ENCODE measurements at places on chromosomes 1 and 21. TPM values are rescaled to one million over a fixed set of nuclear protein-coding genes. Genes with fewer than 3 reads are reported as not detected.
A peak's percentile ranks its signal among the peaks of the same experiment; 100 is the strongest.

Gene SFN
- total RNA-seq, result 0.37 TPM

DNA sequence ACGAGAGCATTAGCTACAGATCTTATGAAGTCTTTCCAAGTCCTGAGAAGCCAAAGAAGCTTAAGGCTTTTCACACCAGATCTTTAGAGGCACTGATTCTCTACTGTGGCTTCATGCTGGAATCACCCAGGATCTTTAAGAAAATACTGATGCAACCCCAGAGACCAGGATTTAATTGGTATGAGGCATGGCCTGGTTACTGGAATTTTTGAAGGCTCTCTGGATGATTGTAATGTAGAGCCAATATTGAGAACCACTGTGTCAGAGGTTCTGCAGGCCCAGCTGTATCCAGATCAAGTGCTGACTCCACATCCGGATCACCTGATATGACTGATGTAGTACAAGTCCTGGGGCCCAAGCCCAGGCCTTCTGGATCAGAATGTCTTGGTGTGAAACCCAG, 105.7 kb downstream of the PLPPR5 start:
- H3K4me1 ChIP-seq, result no peaks in the 10 kb centered on the region
- H3K27ac ChIP-seq, result no peak overlapping the region
- no peak for DNase-seq
- no peak overlapping the region for H3K4me3 ChIP-seq

DNA sequence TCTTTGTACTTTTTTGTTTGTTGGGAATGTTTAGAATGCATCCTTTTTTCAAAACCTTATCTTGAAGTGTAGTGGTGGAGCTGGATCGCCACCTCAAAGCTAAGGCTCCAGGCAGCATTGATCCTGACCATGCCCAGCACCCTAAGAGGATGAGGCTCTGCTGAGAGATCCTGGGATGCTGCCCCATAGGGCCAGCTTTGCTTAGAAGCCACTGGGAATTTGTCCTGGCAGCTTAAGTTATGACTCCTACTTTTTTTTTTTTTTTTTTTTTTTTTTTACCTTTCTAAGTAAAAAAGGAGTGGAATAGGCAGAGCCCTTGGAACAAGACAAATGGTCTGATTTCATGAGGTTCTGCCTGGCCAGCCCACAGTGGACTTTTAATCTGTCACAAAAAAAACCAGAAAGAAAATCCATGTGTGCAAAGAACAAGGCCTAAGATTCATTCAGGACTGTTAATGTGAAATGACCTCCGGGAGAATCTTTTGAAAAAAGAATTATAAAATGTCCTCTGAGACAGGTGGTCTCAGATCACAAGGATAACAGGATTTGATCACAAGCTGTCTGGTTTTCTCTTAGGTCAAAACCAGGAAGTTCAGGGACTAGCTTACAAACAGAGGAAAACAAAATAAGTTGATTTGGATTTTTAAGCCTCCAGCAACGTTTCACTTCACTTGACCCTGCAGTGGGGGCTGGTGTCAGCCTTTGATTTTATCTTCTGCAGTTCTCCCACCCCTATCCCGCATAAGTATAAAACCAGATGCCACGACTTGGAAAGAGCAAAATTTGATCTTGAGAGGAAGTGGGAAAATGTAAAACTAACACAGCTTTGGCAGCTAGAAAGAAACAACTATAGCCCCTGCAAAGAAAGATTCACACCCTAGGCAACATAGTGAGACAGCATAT, 25.9 kb upstream of the RAP1A start:
- H3K27ac ChIP-seq, result peak overlapping the region; percentile 38
- H3K4me3 ChIP-seq, result peak overlapping the region; percentile 17
- peaks cover 70% of the 10 kb centered on the region for H3K4me1 ChIP-seq

GRCh38 chr1:150083907-150084306, 16.3 kb downstream of the VPS45 start:
- no peak for DNase-seq
- H3K36me3 ChIP-seq, result peaks cover 14% of the 10 kb centered on the region
- H3K4me1 ChIP-seq, result no peaks in the 10 kb centered on the region

Gene LENEP
- total RNA-seq, result 0.62 TPM

- DNase-seq, result no peak
- peaks cover 32% of the 10 kb centered on the region for H3K4me1 ChIP-seq
- no peak overlapping the region for H3K4me3 ChIP-seq
- H3K36me3 ChIP-seq, result no peaks in the 10 kb centered on the region
Observed at GRCh38 chr1:148367596-148367995, 115.5 kb downstream of the PPIAL4G start.

DNA sequence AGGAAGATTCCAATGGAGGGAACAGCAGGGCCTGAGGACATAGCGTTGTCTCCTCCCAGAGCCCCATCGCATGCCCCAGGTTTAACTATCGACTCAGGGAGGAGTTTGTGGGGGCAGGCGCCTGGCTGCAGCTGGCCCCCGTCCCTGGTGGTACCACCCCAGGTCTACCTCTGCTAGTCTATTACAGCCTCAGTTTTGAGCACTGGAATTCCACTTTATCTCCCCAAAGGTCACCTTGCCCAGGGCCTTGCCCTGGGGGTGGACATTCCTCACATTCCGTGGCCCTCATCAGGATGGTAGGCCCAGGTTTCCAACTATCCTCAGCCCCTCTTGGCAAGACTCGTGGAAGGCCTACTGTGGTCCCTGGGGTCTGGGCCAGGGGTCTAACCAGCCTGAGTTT, 65.4 kb upstream of the SSBP3 start:
- no peak overlapping the region for H3K4me3 ChIP-seq
- DNase-seq, result no peak
- no peaks in the 10 kb centered on the region for H3K27me3 ChIP-seq
- H3K36me3 ChIP-seq, result no peaks in the 10 kb centered on the region
- no peak overlapping the region for H3K27ac ChIP-seq
- peaks cover 24% of the 10 kb centered on the region for H3K4me1 ChIP-seq

DNA sequence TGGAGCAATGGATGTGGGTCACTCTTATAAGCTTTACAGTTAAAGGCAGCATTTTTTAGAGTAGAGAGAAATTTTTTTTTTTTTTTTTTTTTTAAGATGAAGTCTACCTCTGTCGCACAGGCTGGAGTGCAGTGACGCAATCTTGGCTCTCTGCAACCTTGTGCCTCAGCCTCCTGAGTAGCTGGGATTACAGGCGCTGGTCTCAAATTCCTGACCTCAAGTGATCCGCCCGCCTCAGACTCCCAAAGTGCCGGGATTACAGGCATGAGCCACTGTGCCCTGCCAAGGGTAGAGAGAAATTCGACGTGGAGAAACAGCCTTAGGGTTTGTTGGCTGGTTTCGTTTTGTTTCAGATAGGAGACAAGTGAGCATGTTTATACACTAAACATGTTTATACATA, 594.2 kb upstream of the ADAMTS5 start:
- no peaks in the 10 kb centered on the region for H3K27me3 ChIP-seq
- H3K4me1 ChIP-seq, result no peaks in the 10 kb centered on the region
- H3K27ac ChIP-seq, result no peak overlapping the region
- H3K36me3 ChIP-seq, result no peaks in the 10 kb centered on the region
- no peak overlapping the region for H3K4me3 ChIP-seq
- no peak for DNase-seq

GRCh38 chr1:18884419-18884717, 18.0 kb downstream of the ALDH4A1 start:
- H3K27ac ChIP-seq, result no peak overlapping the region
- no peaks in the 10 kb centered on the region for H3K36me3 ChIP-seq
- H3K4me3 ChIP-seq, result no peak overlapping the region
- H3K4me1 ChIP-seq, result no peaks in the 10 kb centered on the region
- DNase-seq, result no peak
- no peaks in the 10 kb centered on the region for H3K27me3 ChIP-seq

- no peaks in the 10 kb centered on the region for H3K4me1 ChIP-seq
- H3K36me3 ChIP-seq, result no peaks in the 10 kb centered on the region
- no peak for DNase-seq
- no peak overlapping the region for H3K27ac ChIP-seq
- H3K27me3 ChIP-seq, result no peaks in the 10 kb centered on the region
Observed at GRCh38 chr1:69269491-69269890, 298.2 kb upstream of the LRRC7 start.

GRCh38 chr1:212683357-212683722, 16.3 kb downstream of the BATF3 start:
- no peak overlapping the region for H3K4me3 ChIP-seq
- H3K27ac ChIP-seq, result no peak overlapping the region
- H3K27me3 ChIP-seq, result no peaks in the 10 kb centered on the region
- H3K36me3 ChIP-seq, result no peaks in the 10 kb centered on the region

DNA sequence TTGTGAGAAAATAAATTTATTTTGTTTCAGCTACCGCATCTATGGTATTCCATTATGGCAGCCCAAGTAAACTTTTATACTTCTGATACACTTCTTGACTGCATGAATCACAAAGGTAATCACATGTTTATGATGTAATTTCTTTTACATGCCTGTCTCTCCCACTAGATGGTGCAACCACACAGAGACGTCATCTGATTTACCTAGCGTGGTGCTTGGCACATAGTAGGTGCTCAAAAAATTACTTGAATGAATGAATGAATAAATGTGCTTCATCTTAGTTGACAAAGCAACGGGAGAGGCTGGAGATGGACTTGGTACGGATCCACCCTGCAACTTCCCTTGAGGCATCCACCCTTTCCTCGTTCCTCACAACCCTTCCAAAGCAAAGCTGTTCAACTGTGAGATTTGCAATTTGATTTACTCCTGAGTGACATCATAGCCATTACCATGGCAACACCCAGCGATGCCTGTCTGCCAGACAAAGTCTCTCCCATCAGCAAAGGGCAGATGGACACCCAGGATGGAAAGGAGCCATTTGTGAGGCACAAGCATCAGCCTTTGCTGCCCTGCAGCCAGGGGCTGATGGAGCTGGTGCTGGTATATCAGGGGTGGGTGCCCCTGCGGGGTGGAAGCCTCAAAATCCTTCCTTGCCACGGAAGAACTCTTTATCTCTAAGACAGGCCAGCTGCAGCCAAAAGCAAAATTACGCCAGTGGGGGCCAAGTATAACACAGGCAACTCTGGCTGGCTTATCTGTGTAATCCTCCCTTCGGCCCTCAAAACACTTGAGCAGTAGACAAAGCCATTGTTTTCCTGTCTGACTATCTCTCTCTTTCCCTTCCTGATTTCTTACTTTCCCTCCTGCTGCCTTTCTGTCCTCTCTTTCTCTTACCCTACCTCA, 18.9 kb upstream of the VWA5B1 start:
- H3K27me3 ChIP-seq, result no peaks in the 10 kb centered on the region
- DNase-seq, result no peak

DNA sequence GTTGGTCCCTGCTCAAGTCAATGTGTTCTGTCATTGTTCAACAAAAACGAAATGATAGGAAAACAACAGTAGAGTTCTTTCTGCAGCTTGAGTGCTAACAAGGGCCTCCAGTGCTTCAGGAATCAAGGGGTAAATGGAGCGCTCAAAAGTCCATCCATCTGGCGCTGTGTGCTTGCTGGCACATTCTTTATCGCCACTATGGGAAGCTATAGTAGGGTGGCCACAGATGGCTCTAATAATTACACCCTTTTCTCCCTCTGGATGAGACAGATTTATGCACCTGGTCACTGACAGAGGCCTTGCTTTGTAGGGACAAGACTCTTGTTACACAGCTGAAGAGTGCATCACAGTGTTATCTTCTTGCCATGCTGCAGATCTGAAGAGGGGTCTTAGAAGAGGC, 136.0 kb downstream of the GDAP2 start:
- DNase-seq, result no peak
- H3K4me3 ChIP-seq, result no peak overlapping the region
- H3K27me3 ChIP-seq, result no peaks in the 10 kb centered on the region
- no peaks in the 10 kb centered on the region for H3K36me3 ChIP-seq
- no peaks in the 10 kb centered on the region for H3K4me1 ChIP-seq

Gene C1QTNF12
- 1.1 TPM for total RNA-seq

Gene ICOSLG
- total RNA-seq, result 1.6 TPM

- H3K4me3 ChIP-seq, result peak overlapping the region; percentile 95
- H3K27me3 ChIP-seq, result no peaks in the 10 kb centered on the region
- H3K36me3 ChIP-seq, result peaks cover 4% of the 10 kb centered on the region
- peaks cover 30% of the 10 kb centered on the region for H3K4me1 ChIP-seq
- H3K27ac ChIP-seq, result peak overlapping the region; percentile 99
Observed at GRCh38 chr1:1614204-1614953, 921 bp upstream of the MIB2 start.

DNA sequence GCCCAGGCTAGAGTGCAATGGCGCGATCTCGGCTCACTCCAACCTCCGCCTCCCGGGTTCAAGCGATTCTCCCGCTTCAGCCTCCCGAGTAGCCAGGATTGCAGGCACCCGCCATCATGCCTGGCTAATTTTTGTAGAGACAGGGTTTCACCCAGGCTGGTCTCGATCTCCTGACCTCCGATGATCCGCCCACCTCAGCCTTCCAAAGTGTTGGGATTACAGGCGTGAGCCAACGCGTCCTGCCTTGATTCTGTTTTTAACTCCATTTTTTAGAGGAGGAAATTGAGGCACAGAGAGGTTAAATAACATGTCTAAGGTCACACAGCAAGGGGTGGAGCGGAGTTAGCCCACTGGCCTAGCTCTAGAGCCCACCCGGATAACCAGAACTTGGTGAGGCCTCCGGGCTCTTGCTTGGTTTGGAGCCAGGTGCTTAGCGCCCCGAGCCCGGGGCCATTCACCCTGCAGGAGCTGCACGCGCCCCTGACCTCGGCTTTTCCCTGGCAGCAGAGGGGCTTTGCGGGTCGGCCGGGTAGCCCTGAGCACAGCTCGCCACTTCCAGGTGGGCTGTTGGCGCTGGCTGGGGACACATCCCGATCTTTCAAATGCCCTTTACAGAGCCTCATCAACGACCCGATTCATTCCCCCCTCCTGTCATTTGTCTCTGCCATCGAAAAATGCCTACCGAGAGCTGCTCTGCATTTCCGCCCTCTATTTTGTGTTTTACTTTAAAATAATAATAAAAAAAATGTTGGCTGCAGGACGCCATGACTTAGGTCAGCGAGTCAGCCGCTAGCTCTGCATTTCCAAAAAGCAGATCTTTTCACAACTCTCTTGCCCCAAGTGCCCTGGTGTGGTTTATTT, 11.2 kb downstream of the SIM2 start:
- DNase-seq, result no peak
- H3K4me3 ChIP-seq, result no peak overlapping the region
- no peak overlapping the region for H3K27ac ChIP-seq
- peaks cover 18% of the 10 kb centered on the region for H3K4me1 ChIP-seq
- H3K36me3 ChIP-seq, result no peaks in the 10 kb centered on the region
- peaks cover 54% of the 10 kb centered on the region for H3K27me3 ChIP-seq

Gene MAP1LC3C
- not detected for total RNA-seq

Gene PARK7
- 628 TPM for total RNA-seq

DNA sequence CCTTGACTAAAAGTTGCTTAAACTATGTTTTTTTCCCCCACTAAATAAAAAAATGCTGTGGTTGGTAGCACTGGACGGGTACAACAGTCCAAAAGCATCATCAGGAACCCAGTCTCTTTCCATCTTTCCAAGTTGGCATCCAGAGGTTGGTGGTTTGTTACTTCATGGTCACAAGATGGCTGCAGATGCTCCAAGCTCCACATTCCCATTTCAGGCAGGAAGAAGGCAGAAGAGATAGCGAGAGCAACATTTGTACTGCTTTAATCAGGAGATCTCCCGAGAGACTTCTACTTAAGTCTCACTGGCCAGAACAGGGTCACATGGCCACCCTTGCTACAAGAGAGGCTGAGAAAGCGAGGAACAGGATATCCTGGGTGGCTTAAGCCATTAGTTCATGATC, 230.2 kb downstream of the KAZN start:
- no peak overlapping the region for H3K4me3 ChIP-seq
- DNase-seq, result no peak
- H3K27me3 ChIP-seq, result no peaks in the 10 kb centered on the region
- no peaks in the 10 kb centered on the region for H3K36me3 ChIP-seq

Measured in CD8-positive, alpha-beta memory T cell (primary cell).